ENCODE measurements at places on chromosomes 4 and X.

GRCh38 chr4:184364100-184364921 lies 110.0 kb downstream of the IRF2 start:
- no peak overlapping the region for H3K27ac ChIP-seq
- no peaks in the 10 kb centered on the region for H3K27me3 ChIP-seq
- no peak overlapping the region for H3K4me3 ChIP-seq

DNA sequence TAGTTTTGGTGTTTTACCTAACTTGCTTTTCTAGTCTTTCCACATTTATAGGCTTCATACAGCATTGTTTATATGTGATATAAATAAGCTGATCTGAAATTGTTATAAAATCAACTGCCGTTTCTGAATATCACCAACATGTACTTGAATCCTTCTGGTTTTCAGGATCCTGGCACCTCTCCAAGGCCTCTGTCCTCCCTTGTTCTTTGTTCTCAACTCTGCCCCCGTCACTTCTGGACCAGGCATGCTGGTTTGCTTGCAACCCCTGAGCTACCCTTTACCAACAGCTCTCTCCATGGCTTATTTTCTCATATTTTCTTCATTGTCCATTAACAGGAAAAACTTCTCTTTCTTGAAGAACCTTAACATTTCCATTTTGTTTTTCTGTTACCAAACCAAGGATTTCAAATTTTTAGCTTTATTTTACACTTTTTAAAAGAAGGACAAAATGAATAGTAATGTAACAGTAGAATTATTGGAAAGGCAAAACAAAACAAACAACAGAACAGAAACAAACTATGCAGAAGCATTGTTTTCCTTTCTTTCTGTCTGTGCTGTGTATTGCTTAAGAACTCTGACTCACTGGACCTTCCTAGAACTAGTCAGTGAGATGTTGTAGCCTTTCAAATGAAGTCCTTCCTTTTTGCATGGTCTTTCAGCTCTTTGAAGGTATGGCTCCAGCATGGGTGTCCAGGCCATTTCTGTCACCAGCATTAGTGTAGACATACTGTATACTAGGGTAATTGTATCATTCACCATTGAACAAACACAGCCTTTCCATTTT lies 44.8 kb downstream of the BANK1 start:
- no peak for DNase-seq
- no peak overlapping the region for H3K27ac ChIP-seq

DNA sequence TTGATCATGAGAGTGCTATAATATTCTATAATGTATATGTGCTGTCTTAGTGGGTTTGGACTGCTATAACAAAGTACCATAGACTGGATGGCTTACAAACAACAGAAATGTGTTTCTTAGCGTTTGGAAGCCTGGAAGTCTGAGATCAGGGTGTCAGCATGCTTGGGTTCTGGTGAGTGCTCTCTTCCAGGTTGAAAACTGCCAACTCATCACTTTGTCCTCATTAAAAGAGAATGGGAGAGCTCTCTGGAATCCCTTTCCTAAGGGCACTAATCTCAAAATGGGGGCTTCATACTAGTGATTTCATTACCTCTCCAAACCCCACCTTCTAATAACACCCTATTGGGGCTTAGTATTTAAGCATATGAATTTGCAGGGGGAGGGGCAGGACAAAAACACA lies 33.5 kb upstream of the KCNIP4 start:
- H3K27me3 ChIP-seq = no peaks in the 10 kb centered on the region
- DNase-seq = no peak
- no peaks in the 10 kb centered on the region for H3K4me1 ChIP-seq
- H3K4me3 ChIP-seq = no peak overlapping the region
- H3K36me3 ChIP-seq = no peaks in the 10 kb centered on the region

GRCh38 chr4:145788755-145789154 lies 108.8 kb downstream of the C4orf51 start:
- no peak for DNase-seq
- no peaks in the 10 kb centered on the region for H3K27me3 ChIP-seq
- H3K4me3 ChIP-seq = no peak overlapping the region
- peaks cover 71% of the 10 kb centered on the region for H3K36me3 ChIP-seq
- peaks cover 33% of the 10 kb centered on the region for H3K4me1 ChIP-seq
- no peak overlapping the region for H3K27ac ChIP-seq

DNA sequence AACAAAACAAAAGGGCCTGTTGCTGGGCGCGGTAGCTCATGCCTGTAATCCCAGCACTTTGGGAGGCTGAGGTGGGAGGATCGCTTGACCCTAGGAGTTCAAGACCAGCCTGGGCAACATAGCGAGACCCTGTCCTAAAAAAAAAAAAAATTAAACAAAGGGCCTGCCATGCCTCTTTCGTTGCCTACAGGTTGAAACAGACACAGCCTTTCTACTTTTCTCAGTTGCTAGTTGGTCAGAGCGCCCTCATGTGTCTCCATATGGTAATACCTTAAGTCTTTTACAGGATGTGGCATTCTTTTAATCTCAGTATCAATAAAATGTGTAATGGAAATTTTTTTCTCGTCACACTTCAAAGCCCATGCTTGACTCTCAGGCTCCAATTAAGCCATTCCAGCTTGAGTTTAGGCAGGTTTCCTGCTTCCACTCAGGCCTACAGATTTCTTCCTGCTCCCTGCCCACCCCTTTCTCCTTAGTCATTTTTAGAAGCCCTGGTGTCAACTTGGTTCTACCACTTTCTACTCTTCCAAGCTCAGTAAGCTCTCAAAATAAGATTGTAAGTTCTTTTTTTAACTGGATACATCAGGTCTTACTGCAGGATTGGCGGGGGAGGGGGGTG lies 4.6 kb upstream of the SOWAHD start:
- H3K36me3 ChIP-seq = no peaks in the 10 kb centered on the region
- peaks cover 8% of the 10 kb centered on the region for H3K27me3 ChIP-seq

DNA sequence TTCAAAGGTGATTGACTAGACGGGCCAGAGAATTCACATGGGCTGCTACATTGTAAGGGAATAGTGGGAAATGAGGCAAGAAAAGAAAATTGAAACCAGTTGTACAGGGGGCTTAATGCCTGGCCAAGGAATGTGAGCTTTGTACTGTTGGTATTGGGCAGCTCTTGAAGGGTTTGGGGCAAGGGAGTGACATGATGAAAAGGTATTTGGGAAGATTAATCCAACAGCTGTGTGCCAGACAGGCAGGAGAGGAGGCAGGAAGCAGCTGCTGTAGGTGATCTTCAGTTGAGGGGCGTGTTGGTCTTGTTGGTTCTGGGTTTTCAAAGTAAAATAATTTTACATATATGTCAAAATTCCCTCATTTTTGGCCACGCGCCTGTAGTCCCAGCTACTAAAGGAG lies 384.5 kb upstream of the TENM3 start:
- no peak for DNase-seq
- H3K4me3 ChIP-seq = no peak overlapping the region
- no peaks in the 10 kb centered on the region for H3K36me3 ChIP-seq

All from activated T-cell treated with anti-CD3 and anti-CD28 coated beads, Interleukin-2, amount 50 U/mL, for 24 hours (primary cell).